Fibroblast of skin of left quadriceps (primary cell): ENCODE measurements at places on chromosomes 5 and 9.

- DNase-seq, result no peak
Measured at GRCh38 chr9:133003671-133004090, 25.2 kb downstream of the GFI1B start.

GRCh38 chr5:135689506-135689905 is 110.7 kb upstream of the CXCL14 start:
- DNase-seq, result no peak

DNA sequence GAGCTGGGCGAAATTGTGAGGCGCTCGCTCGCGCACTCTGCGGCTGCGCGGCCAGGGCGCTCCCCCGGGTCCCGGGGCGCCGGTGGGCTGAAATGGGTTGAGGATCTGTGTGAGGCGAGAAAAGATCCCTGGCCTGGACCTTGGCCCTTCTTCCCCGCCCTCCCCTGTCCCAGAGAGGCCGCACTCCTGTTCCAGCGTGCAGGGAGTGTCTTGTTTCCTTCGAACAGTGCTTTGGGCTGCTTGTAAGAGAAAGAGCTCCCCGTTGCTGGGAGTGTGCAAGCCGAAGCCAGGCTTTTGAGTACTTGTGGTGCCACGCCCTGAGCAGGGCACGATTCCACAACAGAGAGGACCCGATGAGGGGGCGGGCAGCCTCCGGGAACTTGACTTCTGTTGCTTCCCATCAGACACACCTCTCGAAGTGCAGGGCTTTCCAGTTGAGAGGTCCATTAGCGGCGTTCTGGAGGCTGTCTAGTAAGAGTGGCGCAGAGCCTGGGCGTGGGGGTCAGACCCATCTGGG is 535 bp downstream of the DOLPP1 start:
- no peak for DNase-seq

GRCh38 chr5:168244838-168245559 is 46.4 kb upstream of the WWC1 start:
- no peak for DNase-seq

- DNase-seq, result no peak
Measured at GRCh38 chr5:530001-530955, 6.0 kb upstream of the SLC9A3 start.

DNA sequence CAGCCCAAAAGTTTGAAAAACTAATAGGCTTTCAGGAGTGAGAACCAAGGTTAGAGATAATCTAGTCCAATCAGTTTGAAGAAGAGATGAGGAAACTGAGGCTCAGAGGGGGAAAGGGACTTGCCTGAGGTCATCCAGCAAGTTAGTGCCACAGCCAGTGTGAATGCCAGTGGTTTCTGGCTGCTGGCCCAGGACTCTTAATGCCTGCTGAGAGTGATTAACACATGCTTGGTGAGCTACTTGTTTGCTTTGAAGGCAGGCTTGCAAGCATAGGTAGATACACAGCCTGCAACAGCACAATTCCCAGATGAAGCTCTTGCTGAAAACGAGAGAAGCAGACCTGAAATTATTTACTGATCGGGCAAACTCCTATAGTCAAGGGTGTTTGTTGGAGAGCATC is 591.6 kb upstream of the SGCD start:
- DNase-seq, result no peak

DNA sequence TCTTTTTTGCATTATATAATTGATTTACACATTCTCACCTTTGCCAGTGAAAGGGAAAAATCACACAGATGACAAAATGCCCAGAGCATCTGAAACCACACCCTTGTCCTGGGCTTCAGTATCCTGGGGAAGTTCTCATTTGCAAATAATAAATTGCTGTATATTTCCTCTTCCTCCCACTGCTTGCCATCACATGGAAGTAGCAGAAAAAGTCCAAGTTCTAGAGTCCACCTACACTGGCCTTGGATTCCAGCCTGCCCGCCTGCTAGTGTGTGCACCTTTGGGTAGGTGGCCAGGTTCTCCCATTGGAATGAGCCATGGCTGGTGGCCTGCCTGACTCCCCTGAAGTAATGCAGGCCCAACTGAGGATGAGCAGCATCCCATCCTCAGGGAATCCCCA is 149.4 kb downstream of the GADD45G start:
- no peak for DNase-seq

DNA sequence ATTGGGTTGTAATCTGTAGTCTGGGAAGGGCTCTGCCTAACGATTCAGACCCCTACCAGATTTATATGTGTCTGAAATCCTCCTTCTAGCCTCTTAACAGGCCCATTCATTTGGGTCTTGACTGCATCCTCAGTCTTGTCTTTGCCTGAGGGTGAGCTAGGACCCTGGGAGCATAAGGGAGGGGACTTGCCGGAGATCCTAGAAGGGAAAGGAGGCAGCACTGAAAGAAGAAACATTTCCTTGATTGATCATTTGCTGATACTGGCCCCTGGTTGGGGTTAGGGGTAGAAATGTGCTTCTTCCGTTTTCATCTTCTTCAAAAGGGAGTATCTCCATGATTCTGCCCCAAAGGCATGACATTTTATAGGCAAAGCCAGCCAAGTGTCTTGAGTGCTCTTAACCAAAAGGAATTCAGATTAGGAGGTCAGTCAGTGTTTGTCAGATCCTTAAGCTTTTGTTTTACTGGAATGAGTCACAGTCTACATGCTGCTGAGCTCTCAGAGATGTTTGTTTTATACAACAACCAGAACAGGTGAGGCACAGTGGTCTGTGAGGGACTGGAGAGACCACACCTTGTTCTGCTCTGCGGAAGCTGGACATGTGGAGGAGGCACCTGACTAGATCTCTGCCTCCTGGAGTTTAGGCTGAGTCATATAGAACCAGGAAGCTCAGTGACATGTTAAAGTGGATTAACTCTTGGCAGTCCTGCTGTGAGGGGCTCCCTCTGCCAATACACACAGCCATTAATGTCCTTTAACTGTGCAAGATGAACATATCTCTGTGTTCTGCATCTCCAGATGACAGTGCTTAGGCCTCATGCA is 37.7 kb downstream of the PCDHAC2 start:
- DNase-seq, result no peak

GRCh38 chr9:13860946-13861640 is 452.8 kb downstream of the NFIB start:
- no peak for DNase-seq

DNA sequence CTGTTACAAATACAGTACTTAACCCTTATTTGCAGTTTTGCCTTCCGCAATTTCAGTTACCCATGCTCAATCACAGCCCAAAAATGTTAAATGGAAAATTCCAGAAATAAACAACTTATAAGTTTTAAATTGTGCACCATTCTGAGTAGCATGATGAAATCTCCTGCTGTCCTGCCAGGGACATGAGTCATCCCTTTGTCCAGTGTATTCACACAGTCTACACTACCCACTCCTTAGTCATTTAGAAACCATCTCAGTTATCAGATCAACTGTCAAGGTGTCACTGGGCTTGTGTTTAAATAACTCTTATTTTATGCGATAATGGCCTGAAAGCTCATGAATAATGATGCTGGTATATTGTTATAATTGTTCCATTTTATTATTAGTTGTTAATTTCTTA is 95.8 kb downstream of the PLCXD3 start:
- DNase-seq, result peak; percentile 65

GRCh38 chr9:35905912-35906679 is at the start of gene HRCT1:
Gene HRCT1 (plus strand): TSS chr9:35906202. CDS start chr9:35906288, 86 bp downstream.
- peak; percentile 74 for DNase-seq

DNA sequence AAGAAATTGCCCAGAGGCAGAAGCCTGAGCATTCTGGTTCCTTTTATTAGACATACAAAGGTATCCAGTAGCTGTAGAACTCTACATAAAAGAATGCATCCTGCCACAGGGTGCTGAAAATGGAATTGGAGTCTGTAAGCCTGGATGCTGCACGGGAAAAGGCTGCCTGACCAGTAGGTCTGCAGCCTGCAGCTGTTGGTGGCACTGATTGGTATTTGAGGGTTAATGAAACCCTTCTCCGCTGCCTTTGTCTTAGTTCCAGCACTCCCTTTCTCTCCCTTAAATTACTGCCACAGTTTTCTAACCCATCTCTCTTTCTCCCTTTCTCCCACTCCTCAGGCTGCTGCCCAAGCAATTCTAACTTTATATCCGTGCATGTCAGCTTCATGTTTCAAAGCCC is 64.7 kb downstream of the BRINP1 start:
- DNase-seq, result no peak

DNA sequence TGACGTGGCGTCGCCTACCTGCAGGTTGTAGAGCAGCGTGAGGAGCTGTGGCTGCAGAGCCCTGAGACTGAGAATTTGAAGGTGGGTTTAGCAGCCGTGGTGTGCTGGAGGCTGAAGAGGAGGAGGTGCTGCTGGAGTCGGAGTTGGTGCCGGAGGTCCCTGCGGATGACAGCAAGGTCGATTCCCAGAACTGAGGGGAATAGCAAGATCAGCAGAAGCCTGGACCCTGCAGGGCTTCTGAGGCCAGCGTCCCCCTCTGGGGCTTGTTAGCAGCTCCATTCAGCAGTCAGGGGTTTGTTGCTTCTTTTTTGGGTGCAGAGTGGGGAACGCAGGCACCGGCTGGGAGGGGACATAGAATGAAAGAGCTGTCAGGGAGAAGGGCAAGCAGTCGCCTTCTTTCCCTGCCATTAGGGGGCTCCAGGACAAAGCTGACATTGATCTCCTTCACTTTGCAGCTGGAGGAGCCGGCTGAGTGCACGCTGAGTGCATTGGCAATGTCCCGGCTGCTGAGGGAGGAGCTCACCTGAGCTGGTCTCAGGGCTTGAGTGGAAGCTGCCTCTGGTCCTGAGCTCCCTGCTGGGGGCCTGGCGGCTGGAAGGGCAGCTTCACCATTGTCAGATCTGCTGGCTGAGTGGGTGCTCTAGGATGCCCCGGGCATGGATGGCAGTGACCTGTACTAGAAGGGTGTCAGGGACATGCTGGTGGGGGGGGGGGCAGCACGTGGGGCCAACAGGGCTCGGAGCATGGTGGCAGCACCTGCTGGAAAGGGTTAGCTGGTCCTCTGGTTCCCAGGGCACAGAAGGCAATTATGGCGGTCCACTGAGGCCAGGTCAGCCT is 20.8 kb downstream of the OBP2B start:
- no peak for DNase-seq

DNA sequence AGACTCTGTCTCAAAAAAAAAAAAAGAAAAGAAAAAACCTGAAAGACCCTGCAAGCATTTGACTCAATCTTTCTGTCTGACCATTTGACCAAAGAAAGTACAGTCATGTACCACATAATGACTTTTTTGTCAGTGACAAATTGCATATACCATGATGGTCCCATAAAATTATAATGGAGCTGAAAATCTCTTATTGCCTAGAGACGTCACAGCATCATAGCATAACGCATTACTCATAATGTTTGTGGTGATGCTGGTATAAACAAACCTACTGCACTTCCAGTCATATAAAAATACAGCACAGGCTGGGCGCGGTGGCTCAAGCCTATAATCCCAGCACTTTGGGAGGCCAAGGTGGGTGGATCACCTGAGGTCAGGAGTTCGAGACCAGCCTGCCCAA is 10.5 kb downstream of the ECM2 start:
- no peak for DNase-seq

GRCh38 chr9:93132287-93132927 is 1.6 kb downstream of the NINJ1 start:
- DNase-seq, result no peak

DNA sequence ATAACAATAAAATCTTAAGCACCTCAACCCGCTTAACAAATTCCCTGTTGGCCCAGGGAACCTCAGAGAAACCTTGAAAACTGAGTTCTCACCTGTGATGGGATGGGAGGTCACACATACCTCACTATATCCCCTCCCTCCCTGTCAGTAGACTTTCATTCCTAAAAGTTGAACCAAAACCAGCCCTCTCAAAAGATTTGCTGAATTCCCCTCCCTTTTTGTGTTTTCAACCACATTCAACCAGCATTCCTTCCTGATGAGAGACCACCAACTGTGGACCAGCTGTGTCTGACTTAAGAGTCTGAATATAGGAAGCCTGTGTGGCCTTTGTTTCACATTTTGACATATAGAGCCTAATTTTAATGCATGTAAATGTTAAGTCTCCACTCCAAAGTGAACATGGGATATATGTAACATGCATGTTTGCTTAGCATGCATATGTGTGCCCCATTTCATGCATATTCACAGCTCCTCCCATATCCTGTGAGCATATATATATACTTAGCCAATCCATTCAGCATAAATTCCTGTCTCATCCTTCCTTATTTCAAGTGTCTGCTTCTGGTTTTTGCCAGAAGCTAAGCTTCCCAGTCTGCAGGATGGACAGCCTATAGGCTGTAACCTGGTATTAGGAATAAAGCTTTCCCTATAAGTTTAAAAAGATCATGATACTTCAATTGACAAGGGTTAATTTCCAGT is 604.6 kb downstream of the PTPRD start:
- peak; percentile 18 for DNase-seq

- no peak for DNase-seq
Measured at GRCh38 chr5:17803971-17804370, 169.7 kb downstream of the TAF11L14 start.

- no peak for DNase-seq
Measured at GRCh38 chr5:148841519-148841918, 15.1 kb downstream of the ADRB2 start.
